ENCODE measurements at places on chromosomes 5 and 9.

DNA sequence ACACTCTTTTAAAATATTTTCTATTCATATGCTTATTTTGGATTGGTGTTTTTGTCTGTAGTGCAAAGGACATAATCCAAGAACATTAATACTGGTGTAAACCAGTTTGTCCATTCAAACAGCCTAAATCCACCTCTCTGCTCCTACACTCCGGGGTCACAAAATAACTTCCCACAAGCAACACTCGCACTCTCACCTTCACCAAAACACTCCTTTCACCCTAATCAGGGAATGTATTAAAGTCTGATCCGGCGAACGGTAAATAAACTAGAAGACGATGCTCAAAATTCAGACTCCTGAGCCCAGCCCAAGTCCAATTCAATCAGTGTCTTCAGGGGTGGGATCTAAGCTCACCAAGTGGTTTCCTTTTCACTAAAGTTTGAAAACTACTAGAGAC is 649 bp downstream of the AP3B1 start:
- DNase-seq: no peak

DNA sequence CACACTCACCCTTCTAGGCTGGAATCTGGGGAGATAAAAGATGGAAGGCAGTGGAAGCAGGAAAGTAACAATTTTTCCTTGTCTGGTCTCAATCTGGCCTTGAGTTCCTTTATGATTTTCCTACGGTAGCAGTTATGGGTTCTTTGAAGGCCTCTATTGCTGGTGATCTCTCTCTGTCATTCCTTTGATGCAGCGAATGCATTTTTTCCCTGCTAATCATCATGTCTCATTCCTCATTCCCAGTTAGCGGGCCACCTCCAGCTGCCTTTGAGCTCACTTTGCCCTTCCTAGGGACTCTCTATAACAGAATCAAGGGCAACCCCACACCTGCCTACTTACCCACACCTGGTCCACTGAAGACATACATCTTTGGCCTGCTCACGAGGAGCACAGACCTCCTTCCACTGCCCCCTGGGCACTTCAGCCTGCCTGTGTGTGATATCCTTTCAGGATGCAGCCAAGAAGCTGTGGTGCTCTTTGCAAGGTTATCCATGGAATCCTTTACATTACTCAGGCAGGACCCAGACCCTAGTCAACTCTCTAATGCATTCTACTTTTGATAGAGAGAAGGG is 191.7 kb downstream of the DRD1 start:
- no peak for DNase-seq

DNA sequence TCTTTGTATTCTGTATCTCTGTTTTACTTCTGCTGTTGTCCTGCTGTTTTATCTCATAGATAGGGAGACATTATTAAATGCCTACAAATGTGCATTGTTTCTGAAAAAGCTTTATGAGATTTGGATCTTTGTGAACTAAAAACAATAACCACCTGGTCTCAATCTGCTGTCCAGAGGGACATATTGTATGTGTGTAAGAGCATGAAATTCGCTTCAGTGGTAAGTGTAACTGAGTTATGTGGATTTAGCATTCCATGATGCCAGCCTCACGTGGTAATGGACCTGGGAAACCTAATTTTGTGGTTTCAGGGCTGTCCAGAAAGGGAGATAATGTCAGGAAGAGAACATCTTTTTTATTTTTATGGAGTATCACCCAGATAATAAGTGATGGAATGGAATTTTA is 119.3 kb downstream of the GDNF start:
- DNase-seq: no peak

DNA sequence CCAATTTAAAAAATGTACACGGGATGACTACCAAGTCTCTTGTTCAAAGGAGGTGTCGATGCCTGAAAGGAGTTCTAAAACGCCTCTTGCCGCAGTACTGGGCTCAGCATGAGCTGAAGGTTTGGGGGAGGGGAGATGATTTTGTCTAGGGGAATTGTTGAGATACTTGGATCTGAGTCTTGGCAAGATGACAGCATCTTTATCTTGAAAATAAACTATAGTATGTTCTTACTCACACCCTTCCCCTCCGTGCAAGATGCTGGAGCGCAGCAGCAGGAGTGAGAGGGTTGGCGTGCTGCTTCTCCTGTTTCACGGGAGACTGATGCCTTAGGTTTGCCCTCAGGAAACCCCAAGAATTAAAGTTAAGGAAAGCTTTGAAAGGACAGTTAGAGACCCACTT is 47.3 kb downstream of the FAM78A start:
- no peak for DNase-seq

DNA sequence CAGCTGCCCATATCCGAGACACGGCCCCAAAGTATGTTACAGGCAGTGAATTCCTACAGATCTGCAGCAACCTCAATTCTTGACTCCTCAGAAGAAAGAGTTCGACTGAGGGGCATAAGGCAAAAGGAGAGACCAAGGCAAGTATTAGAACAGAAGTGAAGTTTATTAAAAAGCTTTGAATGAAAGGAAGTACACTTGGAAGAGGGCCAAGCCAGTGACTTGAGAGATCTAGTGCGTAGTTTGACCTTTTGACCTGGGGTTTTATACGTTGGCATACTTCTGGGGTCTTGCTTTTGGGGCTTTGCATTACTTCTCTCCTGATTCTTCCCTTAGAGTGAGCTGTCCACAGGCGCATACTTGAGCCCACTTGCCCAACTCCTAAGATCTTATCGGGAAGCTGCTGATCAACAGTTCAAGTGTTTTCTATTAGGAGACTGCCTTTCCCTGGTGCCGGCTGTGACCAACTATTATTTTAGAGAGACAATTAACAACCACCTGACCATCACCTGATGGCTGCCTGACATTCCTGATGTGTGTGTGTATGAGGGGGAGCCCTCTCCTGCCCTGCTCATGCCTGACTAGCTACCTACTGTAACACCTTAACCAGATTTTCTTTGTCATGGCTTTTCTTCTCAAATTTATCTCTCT is 1.5 kb upstream of the DEPDC1B start:
- no peak for DNase-seq

DNA sequence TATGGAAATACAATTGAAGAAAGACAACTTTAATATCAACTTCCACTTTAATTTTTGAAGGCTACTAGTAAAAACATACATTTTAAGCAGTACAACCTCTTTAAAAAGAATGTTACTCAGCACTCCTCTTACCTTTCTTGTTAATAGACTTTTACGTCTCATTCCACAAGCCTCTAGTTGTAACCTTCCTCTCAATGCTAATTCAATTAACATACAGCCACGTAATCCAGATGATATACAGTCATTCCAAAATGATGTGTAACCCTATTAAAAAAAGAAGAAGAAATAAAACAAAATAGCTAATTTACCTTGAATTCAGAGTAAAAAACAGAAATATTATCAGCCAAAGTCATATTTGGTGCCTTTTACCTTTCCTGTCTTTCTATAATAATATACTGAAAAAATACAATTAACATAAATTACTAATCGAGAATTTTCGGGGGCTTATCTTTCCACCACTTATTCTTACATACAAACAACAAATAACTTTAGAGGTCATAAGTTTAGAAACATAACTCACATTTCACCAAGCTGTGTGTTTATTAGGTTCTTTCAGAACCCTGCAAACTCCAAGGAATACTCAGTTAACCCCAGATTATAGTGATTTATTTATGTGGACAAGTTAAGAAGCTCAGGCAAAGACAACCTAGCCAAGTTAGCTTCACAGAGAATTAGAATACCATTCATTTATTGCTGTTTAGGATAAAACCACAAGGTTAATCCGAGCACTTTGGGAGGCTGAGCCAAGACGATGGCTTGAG is 30.3 kb downstream of the GOLPH3 start:
- DNase-seq: no peak

DNA sequence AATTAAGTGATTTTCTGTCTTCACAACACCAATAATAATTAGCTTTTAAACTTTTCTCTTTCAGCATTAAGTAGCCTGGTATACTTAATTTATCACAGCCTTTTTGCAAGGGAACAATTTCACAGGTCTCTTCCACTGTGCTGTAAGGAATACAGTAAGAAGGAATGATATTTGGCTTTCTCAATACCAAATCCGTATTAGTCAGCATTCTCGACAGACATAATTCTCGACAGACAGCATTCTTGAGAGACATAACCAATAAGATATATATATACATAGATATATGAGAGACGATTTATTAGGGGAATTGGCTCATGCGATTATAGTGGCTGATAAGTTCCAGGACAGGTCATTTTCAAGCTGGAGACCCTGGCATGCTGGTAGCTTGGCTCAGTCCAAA is 18.0 kb downstream of the PRKAA1 start:
- no peak for DNase-seq

- DNase-seq: no peak
These were observed 130.3 kb upstream of the TARS1 start for GRCh38 chr5:33310451-33310850.

- no peak for DNase-seq
These were observed 136.5 kb upstream of the RAI14 start for GRCh38 chr5:34519489-34520220.

DNA sequence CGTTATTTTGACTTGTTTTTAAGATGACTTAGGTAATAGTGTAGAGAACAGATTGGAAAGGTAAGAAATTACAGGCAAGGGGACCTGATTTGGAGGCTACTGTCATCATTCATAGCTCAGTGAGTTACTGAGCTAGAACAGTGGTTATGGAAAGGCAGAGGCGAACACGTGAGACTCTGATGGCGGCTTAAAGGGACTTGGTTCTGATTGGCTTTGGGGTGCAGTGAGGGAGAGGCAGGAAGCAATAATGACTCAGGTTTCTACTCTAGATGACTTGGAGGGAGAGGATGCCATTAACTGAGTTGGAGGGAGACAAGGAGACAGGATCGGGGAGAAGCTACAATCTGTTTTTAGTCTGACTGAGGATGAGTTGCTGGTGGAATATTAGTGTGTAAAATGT is 3.0 kb downstream of the F2RL2 start:
- DNase-seq: no peak
